Activated CD8-positive, alpha-beta memory T cell treated with anti-CD3 and anti-CD28 coated beads for 24 hours (primary cell): ENCODE measurements at places on chromosomes 7 and 10.

GRCh38 chr7:12747687-12748306, 60.4 kb downstream of the ARL4A start:
- DNase-seq: no peak

DNA sequence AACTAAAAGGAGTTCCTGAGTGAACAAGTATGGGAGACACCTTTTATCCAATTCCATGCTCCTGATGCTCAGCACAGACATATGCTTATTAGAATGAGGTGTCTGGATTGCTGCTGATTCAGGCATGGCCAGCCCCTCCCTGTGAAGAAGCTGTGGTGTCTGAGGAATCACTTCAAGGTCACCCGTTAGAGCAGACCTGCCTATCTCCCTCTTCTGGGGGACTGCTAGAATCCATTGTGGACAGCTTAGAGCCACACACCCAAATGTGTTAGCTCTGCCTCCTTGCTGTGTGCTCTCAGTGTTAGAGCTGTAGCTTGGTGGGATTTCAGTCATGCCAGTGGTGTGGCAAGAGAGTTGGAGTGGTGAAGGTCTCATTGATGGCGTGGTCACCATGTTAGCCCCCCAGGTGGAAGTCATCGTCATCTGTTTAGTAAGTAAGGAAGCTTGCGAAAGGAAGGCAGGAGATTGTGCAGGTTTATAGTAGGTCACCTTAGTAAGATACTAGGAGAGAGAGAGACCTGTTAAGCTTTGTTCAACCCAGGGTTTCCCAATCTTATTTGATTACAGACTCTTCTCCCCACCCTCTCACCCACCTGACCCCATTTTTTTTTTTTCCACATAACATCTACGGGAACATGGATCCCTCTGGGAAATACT, 12.8 kb downstream of the PRXL2A start:
- no peak for DNase-seq

DNA sequence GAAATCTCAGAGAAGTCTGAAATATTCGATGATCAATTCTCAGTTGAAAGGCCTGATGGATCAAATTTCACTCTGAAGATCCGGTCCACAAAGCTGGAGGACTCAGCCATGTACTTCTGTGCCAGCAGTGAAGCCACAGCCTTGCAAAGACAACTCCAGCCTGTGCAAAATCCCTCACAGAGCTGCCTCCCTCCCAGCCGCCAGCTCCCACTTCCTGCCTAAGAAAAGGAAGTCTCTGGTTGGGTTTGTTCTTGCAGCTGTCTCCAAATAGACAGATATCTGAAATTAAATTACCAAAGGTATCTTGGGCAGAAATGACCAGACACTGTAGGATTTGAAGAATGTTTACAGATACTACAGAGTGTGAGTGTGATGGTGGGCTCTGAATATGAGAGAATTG, 43.4 kb upstream of the PRSS58 start:
- DNase-seq: no peak

DNA sequence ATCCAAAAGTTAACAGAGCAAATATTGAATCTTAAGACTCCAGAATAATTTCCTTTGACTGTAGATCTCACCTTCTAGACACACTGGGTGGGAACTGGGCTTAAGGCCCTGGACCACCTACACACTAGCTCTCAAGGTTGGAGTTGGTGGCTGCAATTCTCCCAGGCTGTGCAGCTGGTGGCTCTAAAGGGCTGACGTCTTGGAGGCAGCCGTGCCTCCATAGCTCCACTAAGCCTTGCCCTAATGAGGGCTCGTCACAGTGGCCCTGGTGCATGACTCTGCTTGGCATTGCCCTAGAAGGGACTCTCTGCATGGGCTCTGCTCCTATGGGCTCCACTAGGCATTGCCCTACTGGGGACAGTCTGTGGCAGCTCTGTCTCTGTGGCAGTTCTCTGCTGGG, 1005.2 kb downstream of the CCSER2 start:
- no peak for DNase-seq

- DNase-seq: no peak
Measured at GRCh38 chr10:70126700-70127395, 5.8 kb downstream of the AIFM2 start.

DNA sequence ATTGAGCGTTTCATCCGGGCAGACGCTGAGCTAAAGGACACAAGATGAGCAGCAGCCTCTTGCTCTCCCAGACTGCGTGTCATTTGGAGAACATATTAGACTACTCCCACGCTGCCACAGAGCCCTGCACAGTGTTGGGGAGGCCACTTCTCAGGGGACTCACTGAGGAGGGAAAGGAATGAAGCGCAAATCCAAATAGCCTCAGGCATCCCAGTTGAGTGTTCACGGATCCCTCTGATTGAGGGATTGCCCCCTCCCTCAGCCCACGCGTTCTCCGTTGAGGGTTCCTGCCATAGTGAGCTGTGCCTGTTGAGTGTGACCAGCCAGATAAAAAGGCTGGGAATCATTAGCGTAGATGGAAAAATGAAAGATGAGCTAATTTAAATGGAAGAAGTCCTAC, 563.4 kb downstream of the ACTR3B start:
- no peak for DNase-seq

- no peak for DNase-seq
Measured at GRCh38 chr10:124032087-124032935, 61.1 kb downstream of the CHST15 start.

DNA sequence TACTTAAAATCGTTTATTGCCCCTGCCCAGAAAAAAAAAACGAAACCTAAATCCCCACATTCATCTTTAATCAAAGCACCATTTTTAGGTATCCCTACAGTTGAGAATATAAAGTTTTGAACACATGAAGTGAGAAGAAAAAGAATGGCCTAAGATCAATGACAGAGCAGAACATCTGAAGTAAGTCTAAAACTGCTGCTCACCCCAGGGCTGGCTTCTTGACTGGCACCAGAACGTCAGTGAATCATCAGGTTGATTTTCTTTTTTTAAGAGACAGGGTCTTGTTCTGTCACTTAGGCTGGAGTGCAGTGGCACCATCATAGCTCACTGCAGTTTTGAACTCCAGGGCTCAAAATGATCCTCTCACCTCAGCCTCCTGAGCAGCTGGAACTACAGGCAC, 24.9 kb downstream of the SHTN1 start:
- no peak for DNase-seq

DNA sequence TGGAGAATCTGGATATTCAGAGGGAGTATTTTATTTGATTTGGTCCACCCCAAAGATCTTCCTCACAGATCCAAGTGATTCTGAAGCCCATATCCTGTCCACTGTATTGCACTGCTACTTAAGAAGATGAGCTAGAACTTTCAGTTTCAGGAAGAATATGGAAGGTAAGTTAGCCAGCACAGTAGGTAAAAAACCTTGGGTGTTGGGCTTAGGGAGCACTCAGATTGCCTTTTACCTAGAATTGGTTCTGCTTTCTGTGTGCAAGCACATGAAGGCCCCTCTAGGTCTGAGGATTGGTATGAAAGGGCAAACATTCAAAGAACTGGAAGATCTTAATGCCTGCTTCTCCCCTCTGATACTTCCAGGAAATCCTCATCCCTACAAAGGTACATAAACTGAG, 146.7 kb upstream of the COL1A2 start:
- no peak for DNase-seq

DNA sequence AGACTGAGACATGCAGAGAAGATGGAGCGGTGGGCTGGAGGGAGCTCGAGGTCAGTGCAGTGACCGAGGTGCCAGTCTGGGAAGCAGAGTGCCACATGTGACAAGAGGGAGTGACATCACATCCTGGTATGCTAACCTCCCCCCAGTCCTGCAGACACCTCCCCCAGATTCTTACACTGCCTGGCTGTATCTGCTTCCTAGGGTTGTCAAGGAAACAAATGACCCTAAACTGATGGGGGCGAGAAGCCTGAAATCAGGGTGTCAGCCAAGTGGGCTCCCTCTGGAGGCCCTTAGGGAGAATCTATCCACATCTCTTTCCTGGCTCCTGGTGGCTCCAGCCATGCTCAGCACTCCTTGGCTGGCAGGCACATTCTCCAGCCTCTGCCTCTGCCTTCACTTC, 316.1 kb upstream of the ZMIZ1 start:
- DNase-seq: no peak

- no peak for DNase-seq
Measured at GRCh38 chr10:53088961-53089360, 316.4 kb upstream of the MBL2 start.

DNA sequence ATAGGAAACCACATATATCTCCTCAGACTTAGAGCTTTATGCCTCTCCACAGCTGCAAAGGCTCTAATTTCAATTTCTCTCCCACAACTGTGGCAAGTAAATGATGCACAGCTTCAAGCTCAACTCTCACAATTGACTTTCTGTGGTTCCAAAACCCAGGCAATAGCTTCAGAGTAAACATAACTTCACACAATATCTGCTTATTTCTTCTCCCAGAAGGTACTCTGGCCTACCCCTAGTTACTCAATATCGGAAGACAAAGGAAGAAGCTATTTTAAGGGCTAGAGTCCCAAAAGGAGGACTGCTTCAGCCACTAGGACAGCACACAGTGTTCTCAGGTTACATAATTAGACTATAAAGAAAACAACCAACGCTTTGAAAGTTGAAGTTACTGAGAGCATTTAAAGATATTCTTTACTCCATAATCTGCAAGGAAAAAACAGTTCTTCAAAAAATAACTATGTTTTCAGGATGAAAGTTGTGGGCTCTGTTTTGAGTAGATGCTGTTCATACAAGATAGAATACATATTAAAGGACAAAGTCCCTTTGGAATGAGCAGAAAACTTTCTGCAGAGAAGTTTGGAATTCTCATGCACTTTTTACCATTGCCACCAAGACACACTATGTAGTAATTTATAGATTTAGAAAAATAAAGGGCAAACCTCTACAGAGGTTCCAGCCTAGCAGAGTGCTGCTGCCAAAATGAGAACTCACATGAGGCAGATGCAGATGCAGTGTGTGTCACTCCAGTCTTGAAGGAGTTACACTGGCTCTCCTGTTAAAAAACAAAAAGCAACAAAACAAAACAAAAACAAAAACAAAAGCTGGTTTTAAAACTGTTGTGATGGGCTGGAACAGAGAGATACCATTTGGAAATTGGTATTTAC, 81.8 kb downstream of the NT5C2 start:
- DNase-seq: no peak

- no peak for DNase-seq
Measured at GRCh38 chr7:151692721-151693120, 173.0 kb upstream of the RHEB start.

DNA sequence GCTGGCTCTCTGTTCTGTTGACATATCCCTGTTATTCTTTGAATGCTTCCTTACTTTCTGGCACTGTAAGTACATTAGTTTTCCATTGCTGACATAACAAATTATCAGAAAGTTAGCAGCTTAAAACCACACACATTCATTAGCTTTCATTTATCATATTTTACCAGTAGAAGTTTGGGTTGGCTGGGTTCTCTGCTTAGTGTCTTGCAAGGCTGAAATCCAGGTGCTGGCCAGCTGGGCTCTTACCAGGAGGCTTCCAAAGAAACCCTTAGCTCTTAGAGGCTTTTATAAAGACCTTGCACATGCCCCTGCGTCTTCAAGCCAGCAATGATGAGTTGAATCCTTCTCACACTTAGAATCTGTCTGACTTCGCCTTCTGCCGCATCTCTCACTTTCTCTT, 160.6 kb downstream of the MLLT10 start:
- no peak for DNase-seq

DNA sequence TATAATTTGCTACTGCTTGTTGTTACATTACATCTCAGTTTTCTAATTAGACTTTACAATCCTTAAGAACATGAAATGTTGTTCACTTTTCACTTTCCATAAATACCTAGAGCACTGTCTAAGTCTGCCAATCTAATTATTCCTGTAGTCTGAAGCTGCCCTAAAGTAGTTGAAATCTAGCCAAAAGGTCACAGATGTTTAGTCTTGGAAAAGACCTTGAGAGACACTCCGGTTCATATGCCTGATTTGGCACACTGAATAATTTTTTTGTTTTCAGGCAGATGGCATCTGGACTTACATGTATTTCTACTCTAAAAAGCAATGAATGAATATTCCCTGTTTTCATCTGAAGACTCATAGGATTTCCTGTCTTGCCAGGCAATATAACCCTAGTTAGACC, 359.1 kb downstream of the ANKRD7 start:
- DNase-seq: no peak

DNA sequence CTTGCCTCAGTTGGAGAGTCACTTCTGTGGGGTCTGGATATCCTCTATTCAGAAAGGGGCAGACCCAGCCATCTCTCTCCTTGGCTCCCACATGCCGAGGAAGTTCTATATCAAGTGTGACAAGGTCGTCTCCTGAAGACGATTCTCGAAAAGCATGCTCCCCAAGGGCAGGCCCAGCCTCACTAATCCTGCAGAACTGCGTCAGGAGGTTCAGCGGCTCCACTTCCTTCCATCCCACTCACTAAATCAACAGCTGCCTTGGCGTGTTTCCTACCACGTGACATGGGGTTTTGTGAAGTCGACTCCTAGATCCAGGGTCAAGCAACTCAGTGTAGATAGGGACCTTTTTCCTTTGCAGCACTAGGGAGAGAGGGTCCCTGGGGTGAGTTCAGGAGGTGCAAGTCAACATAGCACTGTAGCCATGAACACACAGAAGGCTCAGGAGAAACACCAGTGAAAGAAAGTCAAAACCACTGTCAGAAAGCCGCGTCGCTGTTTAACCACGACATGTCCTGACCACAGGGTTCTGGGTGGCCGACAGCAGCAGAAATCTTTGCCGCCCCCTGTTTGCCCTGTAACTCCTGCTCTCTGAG, 156.4 kb downstream of the PRPF18 start:
- no peak for DNase-seq

DNA sequence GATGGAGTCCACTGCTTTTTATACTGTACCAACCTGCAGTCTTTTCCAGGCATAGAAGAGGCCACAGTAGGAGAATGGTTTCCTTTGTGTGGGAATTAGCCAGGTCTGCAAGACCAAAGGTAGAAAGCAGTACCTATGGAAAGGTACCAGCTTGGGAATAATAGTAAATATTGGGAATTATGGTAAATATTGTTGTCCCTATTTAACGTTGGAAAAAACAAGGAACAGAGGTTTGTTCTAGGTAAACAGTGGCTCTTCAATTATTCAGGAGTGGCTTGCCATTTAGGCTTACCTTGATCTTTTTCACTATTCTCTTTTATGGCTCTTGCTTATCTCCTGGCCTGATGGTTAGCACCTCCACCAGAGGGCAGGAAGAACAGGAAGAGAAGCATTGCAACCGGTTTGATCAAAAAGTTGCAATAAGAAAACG, 43.9 kb upstream of the GSAP start:
- no peak for DNase-seq

DNA sequence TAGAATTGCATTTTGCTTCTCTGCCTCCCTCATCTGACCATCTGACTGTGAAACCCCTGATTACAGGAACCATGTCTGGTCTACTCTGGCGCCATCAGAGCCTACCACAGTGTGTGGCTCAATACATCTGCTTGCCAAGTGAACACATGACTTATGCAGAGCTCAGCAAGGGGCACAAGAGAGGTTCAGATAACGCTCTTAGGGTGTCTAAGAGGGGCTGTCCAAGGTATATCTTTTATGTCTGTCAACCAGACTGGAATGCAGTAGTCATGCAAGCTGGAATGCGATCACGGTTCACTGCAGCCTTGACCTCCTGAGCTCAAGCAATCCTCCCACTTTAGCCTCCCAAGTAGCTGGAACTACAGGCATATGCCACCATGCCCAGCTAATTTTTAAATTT, 10.3 kb upstream of the RRP12 start:
- DNase-seq: no peak

- DNase-seq: no peak
Measured at GRCh38 chr7:74252893-74253292, 1.3 kb downstream of the RFC2 start.

GRCh38 chr10:109405338-109405737, 518.0 kb downstream of the XPNPEP1 start:
- DNase-seq: no peak
